ENCODE measurements at places on chromosomes 6 and 20.

DNA sequence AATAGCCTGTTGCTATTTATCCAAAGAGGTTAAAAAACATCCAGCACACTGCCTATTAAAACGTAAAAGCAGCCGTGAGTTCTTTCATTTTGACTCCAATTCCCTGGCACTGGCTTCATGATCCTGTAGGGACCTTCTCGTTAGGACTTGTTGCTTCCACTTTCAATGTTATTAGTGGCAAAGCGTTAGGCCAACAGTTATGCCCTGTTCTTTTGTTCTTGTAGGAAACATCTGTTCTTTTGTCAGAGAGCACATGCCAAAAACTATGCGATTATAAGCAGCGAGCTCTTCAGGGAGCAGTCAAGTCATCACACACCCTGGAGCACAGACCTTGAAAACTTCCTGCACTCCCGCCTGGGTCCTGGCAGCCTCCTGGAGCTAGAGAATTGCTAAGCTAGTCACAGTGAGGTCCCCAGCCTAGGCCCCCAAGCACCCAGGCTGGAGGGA is 609.5 kb upstream of the ARID1B start:
- no peak for DNase-seq

GRCh38 chr6:27251606-27252251 is 4.2 kb downstream of the PRSS16 start:
- no peak for DNase-seq

DNA sequence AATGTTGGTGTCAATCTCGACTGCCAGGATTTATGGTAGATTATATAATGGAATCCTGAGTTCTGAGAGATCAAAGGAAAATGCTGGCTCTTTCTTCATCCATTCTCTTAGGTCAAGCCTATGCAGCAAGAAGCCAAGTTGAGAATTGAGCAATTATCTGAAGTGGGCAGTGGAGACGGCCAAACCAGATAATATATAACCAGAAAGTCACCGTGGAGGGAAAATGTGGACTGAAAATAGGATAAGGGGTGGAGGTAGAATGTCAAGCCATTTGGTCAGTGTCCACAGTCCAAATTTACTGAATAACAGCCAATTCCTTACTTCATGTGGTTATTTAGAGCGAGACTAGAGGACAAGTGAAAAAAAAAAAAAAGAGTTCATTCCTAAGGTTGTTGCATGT is 107.8 kb upstream of the ESR1 start:
- no peak for DNase-seq

DNA sequence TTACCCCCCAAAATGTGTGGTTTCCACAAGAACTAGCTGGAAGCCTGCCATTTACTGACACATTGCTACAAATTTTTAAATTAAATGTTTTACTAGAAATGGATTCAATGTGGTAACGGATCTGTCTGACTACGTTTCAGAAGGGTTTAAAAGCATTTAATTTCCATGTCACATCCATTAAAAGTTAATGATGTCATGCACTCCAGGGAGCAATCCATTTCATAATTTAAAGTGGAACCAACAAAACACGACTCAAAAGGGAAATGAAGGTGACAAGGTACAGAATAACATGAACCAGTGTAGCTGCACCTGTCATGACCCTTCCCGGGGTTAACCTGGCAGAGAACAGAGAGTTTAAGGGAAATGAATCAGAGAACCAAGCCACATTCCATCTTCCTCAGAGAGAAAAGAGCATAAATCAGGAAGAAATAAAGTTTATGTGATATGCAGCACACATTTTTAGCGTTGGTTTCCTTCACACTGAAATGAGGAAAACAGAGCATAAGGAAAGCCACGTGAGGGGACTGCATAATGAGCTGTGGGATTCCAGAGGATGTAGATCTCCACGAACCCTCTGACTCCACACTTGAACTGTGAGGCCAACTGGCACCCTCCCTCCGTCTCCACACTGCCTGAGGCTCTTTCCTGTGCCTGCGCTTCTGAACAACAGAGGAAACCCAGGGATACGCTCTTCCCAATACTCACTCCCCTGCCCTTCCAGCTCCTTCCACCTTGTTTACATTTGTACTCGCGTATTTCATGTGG is 170.3 kb upstream of the AHI1 start:
- no peak for DNase-seq

GRCh38 chr6:93083337-93084230 is 335.8 kb downstream of the EPHA7 start:
- DNase-seq, result no peak

DNA sequence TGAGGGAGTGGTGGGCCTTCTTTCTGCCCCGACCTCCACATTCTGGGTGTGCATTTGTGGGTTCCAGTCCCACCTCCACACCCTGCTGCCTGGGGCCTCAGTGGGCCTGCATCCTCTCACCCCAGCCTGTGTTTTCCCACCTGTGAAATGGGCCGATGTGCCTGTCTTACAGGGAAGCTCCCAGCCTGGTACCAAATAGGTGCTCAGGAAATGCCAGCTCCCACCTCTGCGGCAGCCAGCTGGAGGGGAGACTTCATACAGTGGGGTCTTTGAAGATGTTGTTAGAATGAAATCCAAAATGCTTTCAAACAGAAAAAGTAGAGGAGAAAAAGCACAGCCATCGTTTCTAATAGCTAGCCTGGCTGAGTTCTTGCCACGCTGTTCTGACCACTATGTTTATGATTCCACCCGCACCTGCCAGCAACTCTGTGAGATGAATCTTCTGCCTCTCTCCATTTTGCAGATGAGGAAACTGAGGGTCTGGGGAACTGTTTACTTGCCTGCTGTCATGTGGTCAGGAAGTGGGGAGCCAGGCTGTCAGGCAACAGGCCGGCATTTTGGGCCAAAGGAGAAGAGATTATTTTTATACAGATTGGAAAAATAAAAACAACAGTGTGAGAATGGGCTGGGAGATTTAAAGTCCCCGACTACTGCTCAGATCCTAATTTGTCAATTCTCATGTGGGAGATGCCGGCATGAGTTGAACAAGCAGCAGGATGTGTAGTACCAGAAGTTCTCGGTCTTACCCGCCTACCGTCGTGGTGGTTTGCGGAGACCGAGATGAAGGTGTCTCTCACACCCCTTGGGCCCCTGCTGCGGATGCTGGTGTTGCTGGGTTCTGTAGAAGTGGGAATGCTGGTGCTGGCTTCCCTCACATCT is 4.6 kb downstream of the TMEM181 start:
- no peak for DNase-seq

All from stimulated activated CD4-positive, alpha-beta T cell treated with anti-CD3 and anti-CD28 coated beads, Interleukin-1b, Interleukin-23, amount 100 ng/mL, for 1 hour (primary cell).